ENCODE measurements at places on chromosomes 1 and 21.

DNA sequence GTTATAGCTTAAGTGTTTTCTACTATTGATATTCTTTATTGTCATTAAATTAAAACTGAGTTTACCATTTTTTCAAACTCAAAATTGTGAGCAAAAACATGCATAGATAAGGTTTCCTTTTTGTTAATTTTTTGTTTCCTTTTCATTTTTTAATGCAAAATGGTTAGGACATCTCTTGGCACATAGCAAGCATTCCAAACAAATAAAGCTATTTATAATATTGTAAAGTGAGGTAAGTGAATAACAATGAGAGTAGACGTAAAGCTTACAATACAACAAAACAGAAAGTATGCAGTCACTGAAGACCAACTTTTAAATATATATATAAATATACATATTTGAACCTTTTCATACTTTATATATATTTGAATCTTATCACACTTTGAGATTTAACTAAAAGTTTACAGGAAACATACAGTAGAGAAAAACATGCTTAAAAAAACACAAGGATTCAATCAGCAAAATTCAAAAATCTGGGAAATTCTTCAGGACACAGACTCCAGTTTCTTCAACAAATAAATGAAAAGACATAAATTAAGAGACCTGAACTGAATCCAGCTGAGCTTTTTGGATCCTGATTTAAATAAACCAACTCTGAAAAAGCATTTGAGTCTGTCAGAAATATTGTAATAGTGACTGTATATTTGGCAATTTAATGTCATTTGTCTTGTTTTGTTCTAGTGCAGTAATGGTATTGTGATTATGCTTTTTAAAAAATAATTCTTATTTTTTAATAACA is 67.5 kb upstream of the SAMSN1 start:
- no peak for DNase-seq

DNA sequence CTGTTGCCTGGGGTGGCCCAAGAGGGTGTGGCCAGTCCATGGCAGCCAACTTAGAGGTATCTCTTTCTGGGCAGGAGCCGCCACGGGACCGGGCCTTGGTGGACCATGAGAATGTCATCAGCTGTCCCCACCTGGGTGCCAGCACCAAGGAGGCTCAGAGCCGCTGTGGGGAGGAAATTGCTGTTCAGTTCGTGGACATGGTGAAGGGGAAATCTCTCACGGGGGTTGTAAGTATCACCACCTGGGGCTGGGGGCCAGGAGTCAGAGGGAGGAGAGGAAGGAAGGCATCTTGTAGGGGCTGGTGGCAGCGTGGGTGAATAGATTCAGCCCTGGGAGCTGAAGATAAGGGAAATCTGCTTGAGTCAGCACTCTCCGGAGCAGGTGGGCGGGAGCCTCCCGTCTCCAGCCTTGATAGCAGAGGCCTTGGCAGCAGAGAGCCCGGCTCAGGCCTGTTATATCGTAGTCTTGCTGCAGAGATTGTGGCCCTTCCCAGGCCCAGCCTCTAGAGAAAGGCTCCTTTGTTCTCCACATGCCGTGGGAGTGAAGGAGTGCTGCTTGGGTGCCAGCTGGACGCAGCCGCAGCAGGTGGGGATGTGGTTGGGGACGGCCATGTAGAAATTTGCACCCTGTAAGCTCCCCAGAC is 25.4 kb downstream of the PHGDH start:
- DNase-seq = no peak

DNA sequence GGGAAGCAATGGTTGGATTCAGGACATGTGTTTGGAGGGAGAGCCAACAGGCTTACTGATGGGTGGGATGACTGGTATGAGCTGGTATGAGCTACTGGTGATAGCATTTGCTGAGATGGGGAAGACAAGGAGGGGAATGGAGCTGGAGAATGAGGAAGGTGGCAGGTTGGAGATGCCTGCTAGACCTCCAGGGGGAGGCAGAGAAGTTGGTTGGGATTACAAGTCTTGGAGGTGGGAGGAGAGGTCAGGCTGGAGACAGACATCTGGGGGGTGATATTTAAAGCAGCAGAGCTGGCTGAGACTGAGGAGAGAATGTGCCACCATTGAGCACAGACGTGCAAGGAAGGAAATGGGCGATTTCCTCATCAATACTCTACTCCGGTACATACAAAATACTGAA is 31.8 kb upstream of the ENO1 start:
- DNase-seq = no peak

- DNase-seq = no peak
Observed at GRCh38 chr21:32484706-32485380, 72.3 kb downstream of the EVA1C start.

DNA sequence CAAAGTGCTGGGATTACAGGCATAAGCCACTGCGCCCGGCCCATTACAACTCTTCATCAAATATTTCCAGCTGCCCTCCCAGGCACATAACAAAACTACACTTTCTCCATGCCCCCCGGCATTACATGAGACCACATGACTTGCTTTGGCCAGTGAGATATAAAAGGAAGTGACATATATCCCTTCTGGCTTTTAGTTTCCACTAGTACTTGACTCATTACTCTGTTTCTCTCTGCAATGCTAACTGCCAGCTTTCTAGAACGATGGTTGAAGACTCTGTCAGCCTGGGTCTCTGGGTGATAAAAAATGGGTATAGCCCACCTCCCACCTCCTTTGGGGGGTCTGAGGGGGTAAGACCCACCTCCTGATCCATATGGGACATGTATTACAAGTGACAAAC is 24.2 kb downstream of the ABL2 start:
- DNase-seq = no peak

- no peak for DNase-seq
Observed at GRCh38 chr1:209929751-209930150, 8.3 kb upstream of the SYT14 start.

GRCh38 chr1:90834354-90834885 is 117.3 kb upstream of the BARHL2 start:
- DNase-seq = no peak

GRCh38 chr1:178146436-178146835 is 52.5 kb downstream of the RASAL2 start:
- DNase-seq = no peak

DNA sequence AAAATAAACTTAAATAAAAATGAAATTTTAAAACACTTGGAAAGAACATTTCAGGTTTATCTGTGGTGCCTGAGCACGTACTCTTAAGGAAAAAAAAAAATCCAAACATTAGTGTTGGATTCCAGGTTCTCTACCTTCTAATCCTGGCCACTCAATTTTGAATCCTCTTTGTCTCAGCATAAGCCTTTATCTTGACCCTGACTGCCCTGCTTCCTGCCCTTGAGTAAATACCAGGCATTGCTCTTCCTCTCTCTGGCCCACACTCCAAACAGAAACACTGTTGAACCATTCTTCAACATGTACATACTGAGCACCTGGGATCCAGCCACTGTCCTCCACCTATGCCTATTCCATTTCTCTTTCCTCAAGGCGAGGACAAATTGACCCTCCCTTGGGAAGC is 11.4 kb upstream of the VANGL1 start:
- no peak for DNase-seq

DNA sequence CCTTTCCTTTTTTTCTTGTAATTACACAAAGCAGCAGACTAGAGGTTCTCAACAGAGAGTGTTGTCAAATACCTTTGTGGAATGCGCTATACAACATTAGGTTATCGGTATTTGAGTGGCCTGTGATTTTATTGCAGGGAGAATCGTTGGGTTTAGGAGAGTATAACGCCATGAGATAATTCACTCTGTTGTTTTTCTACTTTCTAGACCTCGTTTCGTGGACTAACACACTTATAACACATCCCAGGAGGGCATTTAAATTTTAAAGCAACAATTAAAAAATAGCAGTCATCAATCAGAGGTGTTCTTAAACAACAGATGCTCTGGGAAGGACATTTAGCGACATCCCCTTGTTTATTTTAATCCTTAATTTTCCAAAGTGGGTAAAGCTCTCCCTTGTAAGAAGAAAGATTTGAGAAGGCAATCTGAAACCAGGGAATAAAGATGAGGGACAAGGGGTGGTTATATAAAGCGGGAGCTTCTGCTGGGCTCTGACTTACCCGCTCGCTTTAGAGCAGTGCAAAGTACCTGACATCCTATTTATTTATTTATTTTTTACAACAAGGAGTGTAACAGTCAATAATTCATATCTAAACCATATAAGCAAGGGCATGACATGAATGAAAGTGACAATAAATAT is 4.9 kb downstream of the PBX1 start:
- DNase-seq = no peak

- no peak for DNase-seq
Observed at GRCh38 chr1:210132582-210132981, 100.0 kb upstream of the SERTAD4 start.

DNA sequence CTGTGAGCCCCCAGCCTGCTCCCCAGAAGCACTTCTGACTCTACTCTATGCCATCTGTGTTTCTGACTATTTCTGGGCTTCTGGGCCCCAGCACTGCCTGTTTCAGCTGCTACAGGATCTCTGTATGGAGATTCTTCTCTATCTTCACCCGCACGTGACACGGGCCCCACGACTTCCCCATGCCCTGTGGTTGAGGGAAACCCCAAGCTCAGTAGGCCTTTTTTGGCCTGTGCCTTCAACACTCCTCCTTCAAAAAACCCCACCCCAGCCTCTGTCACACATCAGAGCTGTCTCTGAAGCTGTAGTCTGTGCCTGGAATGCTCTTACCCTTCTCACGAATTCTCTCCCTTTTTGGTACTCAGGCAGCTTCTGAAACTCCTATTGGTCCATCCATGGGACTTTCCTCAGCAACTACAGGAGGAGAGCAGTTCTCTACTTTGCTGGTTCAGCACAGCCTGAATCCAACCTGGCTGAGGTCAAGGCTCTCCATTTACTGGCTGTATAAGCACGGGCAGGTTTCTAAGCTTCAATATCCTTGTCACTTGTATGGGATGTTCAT is 2.0 kb upstream of the NID1 start:
- DNase-seq = peak; percentile 53

DNA sequence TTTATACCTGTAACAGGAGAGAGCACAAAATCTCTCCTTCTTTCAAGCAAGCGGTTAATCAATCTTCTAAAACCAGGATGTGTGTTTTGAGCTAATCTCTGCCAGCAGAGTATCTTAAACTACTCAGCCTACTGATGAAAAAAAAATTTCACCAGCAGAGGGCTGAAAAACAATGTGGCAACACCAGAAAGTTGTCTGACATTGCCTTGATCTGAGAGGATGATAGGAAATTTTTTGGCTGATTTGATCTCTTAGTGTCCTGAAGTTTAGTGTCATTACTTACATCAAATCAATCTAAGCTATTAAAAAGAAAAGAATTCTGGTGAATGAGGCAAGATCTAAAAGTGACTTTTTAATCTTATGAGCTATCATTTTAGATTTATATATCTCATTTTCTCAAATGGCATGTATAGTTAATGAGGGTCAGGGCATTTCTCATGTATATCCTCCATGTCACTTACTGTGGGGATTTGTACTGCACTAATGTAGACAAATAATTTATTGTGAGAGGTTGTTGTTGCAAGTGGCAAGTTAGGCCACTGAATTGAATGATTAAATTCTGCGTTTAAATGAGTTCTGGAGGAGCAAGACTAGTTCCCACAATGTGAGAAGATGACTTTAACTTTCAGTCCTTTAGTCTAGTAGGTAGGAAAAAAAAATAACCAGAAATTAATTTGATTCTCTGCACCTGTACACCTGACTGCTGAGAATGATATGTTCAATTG is 10.9 kb downstream of the ADAMTS1 start:
- DNase-seq = no peak

- DNase-seq = no peak
Observed at GRCh38 chr1:239711768-239712167, 325.4 kb downstream of the CHRM3 start.

DNA sequence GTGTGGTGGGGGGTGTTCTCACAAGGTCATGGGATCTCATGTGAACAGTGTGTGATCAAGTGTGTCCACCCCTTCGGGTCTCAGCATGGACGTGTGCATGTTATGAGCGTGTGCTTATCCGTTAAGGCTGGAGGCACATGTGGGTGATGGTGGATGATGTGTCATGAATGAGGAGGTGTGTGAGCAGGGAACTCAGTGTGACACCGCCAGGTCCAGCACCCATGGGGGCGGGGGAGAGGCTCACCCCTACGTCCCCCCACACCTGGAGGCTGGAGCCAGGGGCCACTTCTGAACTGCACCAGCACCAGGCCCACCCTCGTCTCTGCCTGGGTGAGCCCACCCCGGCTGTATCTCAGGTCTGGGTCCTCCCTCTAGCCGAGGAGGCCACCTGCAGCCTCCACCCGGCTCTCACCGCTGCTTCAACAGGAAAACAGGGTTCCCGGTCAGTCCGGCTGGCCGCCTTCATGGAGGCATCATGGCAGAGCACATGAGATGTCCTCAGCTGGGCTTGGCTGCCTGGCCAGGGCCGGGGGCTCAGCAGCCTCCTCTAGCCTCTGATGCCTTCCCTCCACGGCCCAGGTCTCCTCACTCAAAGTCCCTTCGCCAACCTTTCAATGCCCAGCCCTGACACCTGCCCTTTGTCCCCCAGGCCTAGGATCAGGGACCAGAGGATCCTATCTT is 34.2 kb upstream of the C1QA start:
- no peak for DNase-seq

DNA sequence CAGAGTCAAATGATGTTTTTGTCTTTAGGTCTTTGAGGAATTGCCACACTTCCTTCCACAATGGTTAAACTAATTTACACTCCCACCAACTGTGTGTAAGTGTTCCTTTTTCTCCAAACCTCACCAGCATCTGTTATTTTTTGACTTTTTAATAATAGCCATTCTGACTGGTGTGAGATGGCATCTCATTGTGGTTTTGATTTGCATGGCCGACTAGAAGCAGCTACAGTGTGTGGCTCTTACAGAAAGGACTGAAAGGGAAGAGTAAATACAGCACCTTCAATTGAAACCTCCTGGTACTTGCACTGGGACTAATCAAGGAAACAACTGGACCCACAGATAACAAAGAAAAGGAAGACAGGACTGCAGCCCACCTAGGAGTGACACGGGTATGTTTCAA is 668.0 kb upstream of the RGS18 start:
- DNase-seq = no peak

DNA sequence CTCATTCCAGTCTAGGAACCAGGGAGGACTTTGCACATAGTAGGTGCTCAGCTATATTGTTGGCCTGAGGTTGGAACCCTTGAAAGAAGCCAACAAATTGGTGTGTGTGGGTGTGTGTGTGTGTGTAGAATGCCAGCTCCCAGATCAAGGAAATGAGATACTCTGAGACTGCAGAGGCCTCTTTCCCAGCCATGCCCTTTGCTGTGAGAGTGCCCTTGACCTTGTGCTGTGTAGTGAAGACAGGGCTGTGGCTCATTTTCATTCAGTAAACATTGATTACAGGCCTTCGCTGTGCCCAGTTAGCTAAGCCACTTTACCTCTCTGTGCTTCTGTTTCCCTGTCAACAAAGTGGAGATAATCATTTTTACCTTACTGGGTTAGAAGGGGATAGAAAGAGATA is 3.2 kb downstream of the CYP4B1 start:
- no peak for DNase-seq

- DNase-seq = no peak
Observed at GRCh38 chr1:153404768-153405167, 11.6 kb upstream of the S100A7A start.

DNA sequence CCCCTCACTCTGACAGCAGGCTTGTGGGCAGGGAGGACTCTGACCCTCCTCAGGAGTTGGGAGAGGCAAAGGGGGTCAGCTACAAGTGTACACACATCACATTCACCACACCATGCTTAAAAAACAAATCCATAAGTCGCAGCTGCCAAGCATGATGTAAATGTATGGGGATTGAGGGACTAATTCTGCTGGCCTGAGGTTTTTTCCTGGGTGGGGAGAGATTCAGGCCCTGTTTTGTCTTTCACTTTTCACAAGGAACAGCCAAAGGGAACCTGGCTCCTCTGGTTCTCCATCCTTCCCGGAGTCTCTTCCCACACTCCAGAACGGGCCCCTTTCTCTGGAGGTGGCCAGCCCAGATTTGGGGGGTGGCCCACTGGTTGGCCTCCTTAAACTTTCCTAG is 1.3 kb upstream of the MTARC2 start:
- no peak for DNase-seq

GRCh38 chr1:150281221-150281757 is 1.1 kb upstream of the CIART start:
- DNase-seq = no peak
